ENCODE measurements at places on chromosomes 7 and 10. TPM values are rescaled to one million over a fixed set of nuclear protein-coding genes. Genes with fewer than 3 reads are reported as not detected.

Gene ARMC10
- total RNA-seq, result 30.8 TPM

Gene TMEM270
- total RNA-seq, result 0.17 TPM

Gene IFIT1
- 5.4 TPM for total RNA-seq

Gene IQUB
- 0.06 TPM for total RNA-seq

Gene LOXL4
- 1.4 TPM for total RNA-seq

Gene UBN2
- 2.5 TPM for total RNA-seq

Gene CAMK1D
- 8.5 TPM for total RNA-seq

Gene NPY4R2
- total RNA-seq, result 26.5 TPM

Gene PRSS37
- not detected for total RNA-seq

Data from A549 treated with AZD2906 at 1 μM for 4 hours (cell line).